ENCODE measurements at places on chromosomes 6 and 20. TPM values are rescaled to one million over a fixed set of nuclear protein-coding genes. Genes with fewer than 3 reads are reported as not detected.

SIRPB2 gene
- total RNA-seq, result 32.2 TPM

- no peak for DNase-seq
- no peaks in the 10 kb centered on the region for H3K27me3 ChIP-seq
- H3K36me3 ChIP-seq, result no peaks in the 10 kb centered on the region
- H3K4me3 ChIP-seq, result no peak overlapping the region
- no peak overlapping the region for H3K27ac ChIP-seq
Measured at GRCh38 chr6:76518443-76518842, 446.0 kb upstream of the IMPG1 start.

- DNase-seq, result no peak
- H3K36me3 ChIP-seq, result no peaks in the 10 kb centered on the region
- H3K4me3 ChIP-seq, result no peak overlapping the region
- H3K27ac ChIP-seq, result no peak overlapping the region
- H3K27me3 ChIP-seq, result peaks cover 37% of the 10 kb centered on the region
Measured at GRCh38 chr6:149969635-149970034, 5.9 kb downstream of the ULBP1 start.

- no peak overlapping the region for H3K27ac ChIP-seq
- H3K4me1 ChIP-seq, result peaks cover 25% of the 10 kb centered on the region
- H3K36me3 ChIP-seq, result no peaks in the 10 kb centered on the region
- no peak overlapping the region for H3K4me3 ChIP-seq
- no peak for DNase-seq
- peaks cover 41% of the 10 kb centered on the region for H3K27me3 ChIP-seq
Measured at GRCh38 chr6:13920552-13920951, 4.2 kb upstream of the RNF182 start.

DNA sequence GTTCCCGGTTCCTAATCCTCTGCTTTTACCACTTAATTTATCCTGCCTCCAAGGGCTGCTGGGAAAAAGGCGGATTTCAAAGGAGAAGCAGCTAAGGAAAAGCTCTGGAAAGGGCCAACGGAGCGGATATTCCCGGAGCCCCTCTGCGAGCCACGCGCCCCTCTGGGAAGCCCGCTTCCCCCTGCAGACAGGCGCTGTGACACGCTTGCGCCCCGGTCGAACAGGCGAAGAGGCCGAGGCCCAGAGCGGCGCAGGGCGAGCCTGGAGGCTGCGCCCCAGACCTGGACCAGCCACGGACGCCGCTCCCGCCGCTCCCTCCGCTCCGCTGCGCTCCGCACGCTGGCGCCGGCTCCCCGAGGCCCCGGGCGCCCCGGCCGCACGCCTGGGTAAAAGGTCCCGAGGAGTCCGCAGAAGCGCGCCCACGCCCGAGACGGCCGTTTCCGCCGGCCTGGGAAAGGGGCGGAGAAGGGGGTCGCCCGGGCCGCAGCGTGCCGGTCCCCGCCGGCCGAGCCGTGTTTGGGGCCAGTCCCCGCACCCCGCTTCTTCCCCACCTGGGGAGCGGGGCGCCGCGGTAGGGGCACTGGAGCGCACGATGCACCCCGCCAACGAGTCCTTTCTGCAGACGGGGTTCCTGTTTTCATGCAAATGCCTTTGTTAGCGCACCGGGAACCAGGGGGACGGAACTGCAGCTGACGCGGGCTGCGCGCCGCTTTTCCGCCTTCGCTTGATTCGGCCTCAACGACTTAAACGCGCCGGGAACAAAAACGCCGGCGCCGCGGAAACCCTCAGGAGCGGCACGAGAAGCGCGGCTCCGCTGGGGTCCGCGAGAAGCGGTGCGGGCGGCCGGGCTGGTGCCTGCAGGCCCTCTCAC lies 91.9 kb upstream of the SIRPA start:
- peak overlapping the region; percentile 91 for H3K27ac ChIP-seq
- peaks cover 27% of the 10 kb centered on the region for H3K4me1 ChIP-seq
- peak; percentile 88 for DNase-seq
- H3K36me3 ChIP-seq, result no peaks in the 10 kb centered on the region
- H3K27me3 ChIP-seq, result peaks cover 27% of the 10 kb centered on the region

GRCh38 chr6:152815230-152815872 lies 64.8 kb downstream of the VIP start:
- no peak overlapping the region for H3K4me3 ChIP-seq
- no peaks in the 10 kb centered on the region for H3K27me3 ChIP-seq
- H3K36me3 ChIP-seq, result no peaks in the 10 kb centered on the region
- no peak overlapping the region for H3K27ac ChIP-seq
- DNase-seq, result no peak

DNA sequence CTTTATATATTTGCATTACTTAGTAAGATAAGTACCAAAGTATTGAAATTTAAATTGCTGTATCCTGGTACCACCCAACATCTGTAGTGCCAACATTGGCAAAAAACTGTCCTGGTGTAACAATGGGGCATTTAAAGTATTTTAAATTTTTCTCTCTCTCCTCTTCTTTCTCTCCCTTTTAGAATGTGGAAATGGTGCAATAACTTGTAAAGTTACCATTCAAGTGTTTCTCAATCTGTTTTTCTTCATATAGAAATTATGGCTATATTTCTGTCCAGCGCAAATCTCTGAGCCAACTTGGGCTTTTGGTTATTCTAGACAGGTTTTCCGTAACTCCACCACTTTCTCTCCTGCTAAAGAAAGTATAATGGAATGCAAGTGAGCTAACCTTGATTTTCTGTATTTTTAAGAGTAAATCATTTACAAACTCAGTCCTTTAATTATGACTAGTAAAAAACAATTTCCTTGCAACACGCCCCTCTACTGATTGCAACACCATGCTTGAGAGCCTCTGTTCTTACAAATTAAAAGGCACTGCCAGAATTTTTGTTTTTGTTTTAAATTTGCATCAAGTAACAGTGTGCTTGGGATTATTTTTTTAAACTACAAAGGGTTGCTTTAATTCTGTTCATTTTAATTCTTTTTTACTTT lies 324.2 kb upstream of the CITED2 start:
- no peak overlapping the region for H3K4me3 ChIP-seq
- peak overlapping the region; percentile 42 for H3K27ac ChIP-seq
- H3K4me1 ChIP-seq, result peaks cover 5% of the 10 kb centered on the region

All from lower lobe of right lung (tissue), 2 donors.